ENCODE measurements at places on chromosomes 6 and 20.

- no peak for DNase-seq
These were observed 61.4 kb downstream of the NOL4L start for GRCh38 chr20:32523613-32524213.

DNA sequence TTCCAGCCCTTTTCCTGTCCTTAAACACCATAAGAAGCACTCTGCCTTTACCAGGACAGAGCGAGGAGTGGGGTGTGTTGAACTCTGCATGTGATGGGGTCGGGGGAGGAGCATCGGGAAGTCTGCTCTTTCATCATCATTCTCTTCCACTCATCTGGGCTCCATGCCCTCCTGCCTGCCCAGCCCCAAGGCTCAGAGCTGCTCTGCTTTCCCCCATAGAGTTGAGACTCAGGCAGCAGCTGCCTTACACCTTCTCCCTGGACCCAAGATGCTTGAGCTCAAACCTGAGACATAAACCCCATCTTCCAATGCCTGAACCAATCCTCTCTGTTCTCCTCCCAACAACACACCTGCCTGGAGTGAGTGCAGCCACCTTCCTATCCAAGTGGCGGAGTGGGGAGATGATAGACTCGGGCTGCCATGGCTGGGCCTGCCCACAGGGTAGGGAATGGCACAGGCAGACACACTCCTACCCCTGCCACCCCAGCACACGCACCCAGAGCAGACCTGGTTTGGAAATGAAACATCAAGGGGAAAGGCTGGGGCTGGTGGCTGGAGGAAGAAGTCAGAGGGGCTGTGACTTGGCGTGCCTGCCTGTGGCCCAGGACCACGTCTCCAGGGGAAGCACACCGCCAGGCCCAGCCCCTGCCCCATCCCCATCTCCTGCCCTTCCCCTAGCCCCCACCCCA lies 28.4 kb downstream of the TFEB start:
- DNase-seq, result no peak

GRCh38 chr6:141209890-141210289 lies 922.8 kb upstream of the GJE1 start:
- DNase-seq, result no peak

GRCh38 chr20:40610730-40611129 lies 78.3 kb downstream of the MAFB start:
- no peak for DNase-seq

GRCh38 chr6:105495515-105495914 lies 92.6 kb upstream of the PREP start:
- no peak for DNase-seq

GRCh38 chr6:89597988-89598387 lies 40.6 kb downstream of the LYRM2 start:
- DNase-seq, result peak; percentile 61
